ENCODE measurements at places on chromosomes 1 and 21.

GRCh38 chr1:79197421-79197820 lies 190.9 kb upstream of the ADGRL4 start:
- no peak for DNase-seq

GRCh38 chr1:224160171-224160682 lies 22.8 kb upstream of the DEGS1 start:
- no peak for DNase-seq

DNA sequence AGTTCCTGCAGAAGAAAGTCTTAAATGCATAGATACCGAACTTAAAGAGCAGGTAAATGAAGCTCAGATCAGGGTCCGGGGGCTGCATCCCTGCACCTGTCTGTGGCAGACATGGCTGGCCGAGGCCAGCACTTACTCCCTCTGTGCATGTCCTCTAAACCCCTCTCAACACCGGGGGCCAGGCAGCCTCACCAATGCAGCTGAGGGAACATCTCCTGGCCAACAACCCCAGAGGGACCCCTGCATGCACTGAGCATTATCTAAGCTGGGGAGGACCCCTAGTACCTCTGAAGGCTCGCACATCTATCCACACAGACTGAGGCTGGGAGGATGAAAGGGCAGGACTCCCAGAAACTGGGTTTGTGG lies 18.4 kb downstream of the TTC34 start:
- no peak for DNase-seq

GRCh38 chr1:224357626-224358124 lies 996 bp downstream of the CNIH4 start:
- DNase-seq = peak; percentile 64

- DNase-seq = no peak
These were observed 38.6 kb upstream of the RBM15 start for GRCh38 chr1:110300412-110301085.

GRCh38 chr1:210801501-210801900 lies 332.4 kb downstream of the KCNH1 start:
- DNase-seq = no peak

DNA sequence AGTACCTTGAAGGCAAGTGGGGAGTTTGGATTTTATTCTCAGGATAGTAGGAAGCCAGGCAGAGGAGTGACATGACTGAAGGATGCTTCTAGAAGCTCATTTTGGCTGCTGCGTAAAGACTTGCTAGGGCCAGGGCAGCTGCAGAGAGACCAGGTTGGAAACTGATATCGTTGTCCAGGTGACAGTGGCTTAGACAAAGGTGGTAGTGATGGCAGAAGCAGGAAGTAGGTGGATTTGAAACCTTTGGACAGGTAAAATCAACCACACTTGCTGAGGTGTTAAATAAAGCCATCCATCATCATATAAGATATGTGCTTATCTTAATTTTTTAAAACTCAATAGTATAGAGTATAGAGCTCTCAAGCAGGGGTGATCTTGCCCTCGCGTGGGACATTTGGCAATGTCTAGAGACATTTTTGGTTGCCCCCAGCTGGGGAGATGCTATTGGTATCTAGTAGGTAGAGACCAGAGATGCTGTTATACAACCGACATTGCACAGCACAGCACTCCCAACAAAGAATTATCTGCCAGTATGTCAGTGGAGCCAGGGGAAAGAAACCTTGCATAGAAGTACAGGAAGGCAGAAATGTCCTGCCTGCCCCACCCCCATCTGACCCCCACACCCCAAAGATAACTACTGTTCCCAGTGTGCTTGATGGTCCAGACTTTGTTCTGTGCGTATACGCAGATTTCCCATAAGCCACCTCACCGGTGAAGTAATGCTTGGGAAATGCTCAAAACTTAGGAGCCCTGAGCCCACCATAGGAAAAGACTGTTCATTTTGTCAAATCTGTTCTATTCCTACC lies 31.1 kb downstream of the TMEM51 start:
- DNase-seq = no peak

- no peak for DNase-seq
These were observed 28.2 kb upstream of the FAM131C start for GRCh38 chr1:16101623-16102022.

All from fibroblast of the conjunctiva (primary cell).